ENCODE measurements at places on chromosomes 3 and 15.

- DNase-seq, result no peak
Observed at GRCh38 chr15:31516874-31517273, 190.2 kb downstream of the KLF13 start.

- DNase-seq, result no peak
Observed at GRCh38 chr3:171398343-171398742, 61.9 kb downstream of the TNIK start.

DNA sequence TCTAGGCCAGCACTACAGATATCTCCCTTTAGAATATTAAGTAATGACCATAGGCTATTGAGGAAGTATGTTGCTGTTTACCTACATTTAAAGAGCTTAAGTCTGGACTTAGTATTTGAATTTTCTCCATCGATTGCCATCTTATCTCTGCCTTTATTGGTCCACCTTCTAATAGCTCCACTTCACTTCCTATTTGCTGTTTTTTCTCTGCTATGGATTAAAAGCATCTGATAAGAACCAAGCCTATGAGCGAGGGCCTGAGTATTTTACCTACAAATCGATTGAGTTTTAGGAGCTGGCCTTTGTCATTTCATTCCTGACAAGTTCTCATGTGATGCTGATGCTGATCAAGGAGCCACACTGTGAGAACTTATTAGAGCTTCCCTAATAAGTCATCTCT lies 52.6 kb upstream of the AKAP13 start:
- no peak for DNase-seq

- no peak for DNase-seq
Observed at GRCh38 chr3:182308328-182308727, 485.0 kb upstream of the ATP11B start.

DNA sequence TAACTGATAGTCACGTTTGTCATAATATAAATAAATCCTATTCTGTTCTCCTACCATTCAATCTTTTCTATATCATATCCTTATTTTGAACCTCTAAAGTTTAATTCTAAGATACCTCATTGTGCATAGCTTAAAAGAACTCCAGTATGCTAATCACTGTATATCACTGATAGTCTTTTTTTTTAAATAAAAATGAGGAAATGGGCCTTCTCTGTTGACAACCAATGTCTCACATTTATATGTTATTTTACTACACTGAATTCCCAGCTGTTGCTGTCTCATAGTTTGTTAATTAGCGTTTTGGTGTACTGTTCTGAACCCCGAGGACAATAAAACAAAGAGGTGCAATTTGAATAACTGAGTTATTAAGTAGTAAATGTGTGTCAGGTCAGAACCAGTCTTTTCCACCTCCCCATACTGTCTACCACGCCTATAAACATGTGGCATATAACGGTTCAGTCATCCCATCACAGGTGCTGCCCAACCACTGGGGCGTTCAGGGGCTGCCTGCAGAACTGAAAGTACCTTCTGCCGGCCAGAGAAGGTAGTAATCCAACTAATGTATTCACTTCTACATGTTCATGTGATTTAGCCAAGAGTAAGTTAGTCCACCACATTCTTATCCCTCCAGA lies 14.9 kb downstream of the CBLB start:
- no peak for DNase-seq

GRCh38 chr3:194494951-194495374 lies 8.2 kb upstream of the ATP13A3 start:
- DNase-seq, result no peak

DNA sequence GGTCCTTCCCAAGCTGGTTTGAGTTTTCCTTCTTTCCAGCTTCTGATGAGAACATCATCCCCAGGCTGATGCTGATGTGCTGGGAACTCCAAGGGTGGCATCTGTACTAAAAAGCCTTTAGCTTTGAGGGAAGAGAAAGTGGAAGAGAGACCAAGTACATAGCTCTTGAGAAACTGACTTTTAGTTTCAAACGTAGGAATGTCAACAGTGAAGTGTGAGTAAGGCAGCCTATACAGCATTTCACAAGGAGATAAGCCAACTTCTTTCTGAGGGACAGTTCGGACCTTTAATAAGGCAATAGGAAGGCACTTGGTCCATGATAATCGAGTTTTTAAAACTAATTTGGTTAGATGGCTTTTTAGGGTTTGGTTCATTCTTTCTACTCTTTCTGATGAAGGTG lies 53.7 kb downstream of the DLG1 start:
- DNase-seq, result no peak

GRCh38 chr3:64559588-64559987 lies 128.2 kb downstream of the ADAMTS9 start:
- DNase-seq, result no peak

DNA sequence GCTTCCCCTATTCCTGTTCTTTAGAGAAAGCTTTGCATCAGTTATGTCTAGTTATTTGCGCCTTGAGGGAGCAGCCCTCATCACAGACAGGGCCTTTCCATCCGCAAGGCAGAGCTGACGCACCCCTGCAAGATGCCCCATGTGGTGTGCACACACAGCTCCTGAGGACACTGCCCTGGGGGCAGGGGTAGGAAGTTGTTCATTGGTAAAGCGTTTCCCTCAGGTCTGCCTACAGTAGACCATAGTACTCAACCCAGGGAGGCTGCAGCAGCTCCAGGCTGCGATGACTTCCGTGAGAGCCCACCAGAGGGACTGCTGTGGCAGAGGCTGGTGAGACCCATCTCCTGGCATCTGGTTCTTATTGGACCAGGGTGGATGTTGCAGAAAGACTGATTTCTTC lies 55.1 kb upstream of the PLXNA1 start:
- no peak for DNase-seq

DNA sequence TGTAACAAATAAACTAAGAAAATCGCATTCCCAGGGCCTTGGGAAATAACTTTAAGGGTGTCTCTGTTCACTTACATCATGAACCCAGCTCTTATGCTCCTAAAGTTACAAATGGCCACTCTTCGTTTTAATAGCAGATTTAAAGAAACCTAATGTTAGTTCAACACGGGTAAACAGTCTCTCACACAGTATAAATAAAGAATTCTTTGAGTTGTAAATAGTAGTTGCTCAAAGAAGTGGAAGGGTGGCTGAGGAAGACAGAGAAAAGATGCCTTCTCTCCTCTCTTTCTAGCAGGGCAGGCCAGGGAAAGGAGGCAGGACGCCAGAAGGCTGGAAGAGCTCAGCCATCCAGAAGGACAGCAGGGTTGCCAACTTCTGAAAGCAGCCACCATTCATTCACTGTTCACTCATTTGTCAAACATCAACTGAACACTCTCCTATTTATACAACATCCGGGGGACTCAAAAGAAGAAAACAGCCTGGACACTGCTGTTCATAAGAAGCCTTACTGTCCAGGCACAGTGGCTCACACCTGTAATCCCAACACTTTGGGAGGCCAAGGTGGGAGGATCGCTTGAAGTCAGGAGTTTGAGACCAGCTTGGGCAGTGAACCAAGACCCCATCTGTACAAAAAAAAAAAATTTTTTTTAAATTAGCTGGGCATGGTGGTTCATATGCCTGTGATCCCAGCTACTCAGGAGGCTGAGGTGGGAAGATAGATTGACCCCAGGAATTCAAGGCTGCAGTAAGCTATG lies 47.3 kb downstream of the WWTR1 start:
- no peak for DNase-seq

GRCh38 chr3:98692787-98693473 lies 70.2 kb upstream of the ST3GAL6 start:
- DNase-seq, result no peak

GRCh38 chr3:14424711-14425580 lies 22.5 kb downstream of the SLC6A6 start:
- no peak for DNase-seq

GRCh38 chr15:72197041-72197459 lies 537 bp downstream of the GRAMD2A start:
- DNase-seq, result no peak

DNA sequence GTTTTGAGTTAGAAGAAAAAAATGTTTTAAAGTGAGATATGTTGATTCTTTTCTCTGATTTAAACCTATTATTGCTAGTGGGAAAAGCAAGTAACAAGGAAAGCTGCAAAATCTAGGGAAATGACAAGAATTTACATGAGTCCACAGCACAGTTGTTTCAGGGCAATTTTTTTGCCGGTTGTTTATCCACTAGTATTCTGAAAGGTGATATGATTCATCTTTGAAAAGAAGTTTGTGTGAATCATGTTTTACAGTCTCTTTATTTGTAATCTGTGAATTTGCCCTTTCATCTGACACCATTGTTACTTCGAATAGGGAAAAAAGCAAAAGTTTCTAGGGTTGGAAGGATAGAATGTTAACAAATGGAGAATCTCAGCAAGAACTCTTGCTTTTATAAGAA lies 894.7 kb downstream of the OTOL1 start:
- no peak for DNase-seq

GRCh38 chr15:41928637-41929620 lies 35.1 kb upstream of the SPTBN5 start:
- no peak for DNase-seq

GRCh38 chr3:149763565-149764195 lies 11.4 kb upstream of the COMMD2 start:
- DNase-seq, result no peak

GRCh38 chr3:45153658-45154437 lies 7.7 kb upstream of the CDCP1 start:
- no peak for DNase-seq

DNA sequence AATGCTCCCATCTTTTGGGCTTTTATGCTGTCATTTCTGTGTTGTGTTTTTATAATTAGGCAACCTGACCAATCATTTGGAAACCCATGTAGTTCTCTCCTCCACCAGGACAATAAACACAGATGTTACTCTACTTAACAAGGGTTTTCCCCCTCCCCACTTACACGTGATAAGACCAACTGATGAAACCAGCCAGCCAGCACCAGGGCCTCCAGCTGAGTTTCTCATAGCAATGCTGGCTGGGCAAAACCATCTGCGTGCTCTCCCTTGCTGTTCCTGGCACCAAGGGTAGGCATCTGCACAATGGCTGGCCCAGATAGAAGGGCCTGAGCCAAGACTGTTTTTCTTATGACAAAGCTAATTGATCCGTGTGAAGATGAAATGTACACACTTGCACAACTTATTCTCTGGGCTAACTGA lies 310.4 kb downstream of the PLCL2 start:
- no peak for DNase-seq

DNA sequence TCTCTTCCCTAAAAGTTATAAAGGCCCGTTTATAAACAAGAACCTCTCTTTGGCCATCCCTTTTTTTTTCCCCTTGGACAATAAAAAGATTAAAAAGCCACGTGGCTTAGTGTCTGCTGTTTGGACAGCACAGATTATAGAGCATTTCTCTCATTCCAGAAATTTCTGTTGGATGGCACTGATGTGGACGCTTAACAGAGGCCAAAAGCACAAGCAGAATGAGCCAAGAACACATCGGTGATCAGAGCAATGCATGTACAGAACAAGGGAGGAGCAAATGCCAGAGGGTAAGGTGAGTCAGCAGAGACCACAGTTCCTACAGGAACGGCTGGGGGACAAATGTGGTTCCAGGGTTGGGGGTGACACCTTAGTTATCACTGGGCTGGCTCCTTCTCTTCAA lies 30.3 kb upstream of the CTNNB1 start:
- DNase-seq, result no peak

- no peak for DNase-seq
Observed at GRCh38 chr3:183131186-183131725, 31.3 kb downstream of the LAMP3 start.

DNA sequence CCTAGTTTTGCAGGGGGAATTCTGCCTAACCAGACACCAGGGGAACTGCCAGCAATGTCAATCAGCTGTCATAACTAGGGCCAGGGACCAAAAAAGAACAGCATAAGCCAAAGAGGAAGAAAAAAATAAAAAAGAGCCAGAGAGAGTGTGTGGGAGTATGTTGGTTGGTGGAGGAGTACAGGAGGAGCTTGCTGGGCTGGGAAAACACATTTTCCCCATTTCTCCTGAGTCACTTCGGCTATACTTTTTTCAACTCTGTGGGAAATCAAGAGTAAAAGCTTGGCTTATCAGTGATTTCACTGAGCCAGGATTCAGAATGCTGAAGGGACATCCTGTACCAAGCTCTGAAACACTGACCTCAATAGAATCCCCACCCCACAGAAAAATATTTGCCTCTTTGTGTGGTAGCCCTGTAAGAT lies 144.7 kb upstream of the DPH6 start:
- DNase-seq, result no peak

- no peak for DNase-seq
Observed at GRCh38 chr15:91896341-91897055, 43.0 kb downstream of the SLCO3A1 start.

DNA sequence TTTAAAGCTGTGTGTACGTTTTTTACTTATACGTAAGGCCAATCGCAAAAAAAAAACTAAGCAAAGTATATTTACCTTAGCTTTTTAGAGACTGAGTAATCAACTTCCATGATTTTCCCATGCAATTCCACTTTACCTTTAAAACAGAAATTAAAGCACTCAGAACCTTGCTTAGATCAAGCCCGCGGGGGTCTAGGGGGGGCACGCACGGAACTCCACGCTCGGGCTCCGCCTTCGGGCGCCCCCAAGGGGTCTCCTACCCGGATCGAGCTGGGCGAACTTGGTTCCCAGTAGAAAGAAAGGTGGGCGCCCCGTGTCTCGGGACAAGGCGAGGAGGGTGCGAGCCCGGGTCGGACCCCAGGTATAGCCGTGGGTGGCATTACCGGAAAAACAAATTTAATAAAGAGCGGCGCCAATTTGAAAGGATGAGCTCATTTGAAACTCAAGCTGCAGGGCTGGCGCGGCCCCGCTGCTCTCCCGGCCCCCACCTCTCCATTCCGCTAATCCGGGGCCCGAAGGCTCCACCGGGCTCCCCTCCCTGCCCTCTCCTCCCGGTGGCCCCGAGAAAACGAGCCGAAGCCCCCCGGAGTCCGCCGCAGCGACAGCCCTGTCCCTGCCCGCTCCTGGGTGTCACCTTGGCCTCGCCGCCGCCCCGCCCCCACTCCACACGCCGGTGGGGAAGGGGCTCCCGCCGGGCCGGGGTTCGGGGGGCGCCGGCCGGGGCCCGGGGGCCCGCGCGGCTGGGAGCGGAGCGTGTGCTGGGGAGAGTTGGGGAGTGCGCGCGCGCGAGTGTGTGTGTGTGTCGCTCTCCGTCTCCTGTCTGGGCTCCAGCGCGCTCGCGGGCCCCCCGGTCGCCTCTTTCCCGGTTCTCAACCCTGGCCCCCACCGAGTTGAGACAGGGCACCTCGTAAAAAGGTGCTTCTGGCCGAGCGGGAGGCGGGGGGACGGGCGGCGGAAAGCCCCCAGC lies 1.5 kb downstream of the IGF2BP2 start:
- no peak for DNase-seq

DNA sequence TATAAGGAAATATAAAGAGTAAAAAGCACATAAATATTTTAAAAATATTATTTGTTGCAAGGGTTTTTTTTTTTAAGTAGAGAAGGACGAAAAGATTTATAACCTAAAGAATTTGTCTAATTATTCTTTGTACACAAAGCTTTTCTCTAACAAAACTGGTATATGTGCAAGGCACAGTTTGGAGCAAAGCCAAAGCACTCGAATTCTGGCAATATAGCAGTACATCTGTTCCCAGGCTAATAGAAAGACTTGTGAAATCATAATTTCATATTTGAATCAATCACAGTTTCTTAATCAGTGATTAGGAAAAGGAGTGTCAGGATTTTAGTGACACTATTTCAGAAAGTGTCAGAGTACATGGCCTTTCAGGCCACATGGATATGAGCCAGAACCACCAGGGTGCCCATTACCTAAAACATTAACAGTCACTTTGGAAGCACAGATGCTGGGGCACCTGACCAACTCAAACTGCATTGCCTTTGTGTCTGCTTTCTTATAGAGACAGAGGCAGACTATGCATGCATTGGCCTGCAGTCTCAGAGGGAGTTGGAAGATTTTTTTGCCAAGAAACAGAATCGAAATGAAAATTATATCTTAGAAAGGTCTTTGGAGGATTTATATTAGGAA lies 651.8 kb upstream of the SGO1 start:
- no peak for DNase-seq

- no peak for DNase-seq
Observed at GRCh38 chr3:117263745-117264144, 554.2 kb downstream of the TUSC7 start.
